ENCODE measurements at places on chromosomes 13 and 19.

DNA sequence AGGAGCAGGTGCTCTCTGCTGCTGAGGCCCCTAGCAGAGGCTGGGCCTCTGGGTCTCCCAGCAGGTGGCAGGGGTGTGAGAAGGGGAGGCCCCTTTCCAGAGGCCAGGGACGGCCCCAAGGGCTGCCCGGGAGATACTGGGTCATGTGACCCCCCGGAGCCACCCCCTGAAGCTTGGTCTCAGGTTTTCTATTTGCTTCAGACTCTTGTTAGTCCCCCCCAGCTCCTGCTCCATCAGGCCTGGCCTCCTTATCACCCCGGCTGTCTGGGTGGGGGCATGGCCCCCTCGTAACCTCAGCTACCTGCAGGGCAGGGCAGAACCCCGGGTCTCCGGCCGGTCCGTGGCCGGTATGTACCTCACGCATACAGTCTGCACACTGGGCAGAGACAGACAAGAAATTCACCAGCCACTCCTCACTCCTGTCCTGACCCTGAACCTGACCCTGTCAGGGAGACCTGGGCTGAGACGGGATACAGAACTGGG, 13.2 kb upstream of the TCF3 start:
- DNase-seq, result no peak

DNA sequence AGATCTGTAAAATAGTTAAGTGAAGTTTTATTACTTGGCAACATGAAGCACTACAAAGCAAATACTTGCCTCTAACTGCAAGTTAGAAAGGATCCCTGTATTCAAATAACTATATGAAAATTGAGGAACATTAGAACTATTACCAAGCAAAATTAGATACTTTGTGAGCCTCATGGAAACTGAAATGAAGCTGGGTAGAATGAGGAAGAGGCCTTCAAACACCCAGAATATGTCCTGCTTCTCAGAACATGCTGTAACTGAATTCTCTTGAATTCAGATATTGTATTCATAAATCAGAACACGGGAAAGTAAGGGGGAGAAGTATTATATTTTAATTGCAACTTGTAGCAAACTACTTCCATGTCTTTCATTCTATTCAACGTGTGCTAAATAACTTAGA, 947.9 kb downstream of the PCDH17 start:
- DNase-seq, result no peak

DNA sequence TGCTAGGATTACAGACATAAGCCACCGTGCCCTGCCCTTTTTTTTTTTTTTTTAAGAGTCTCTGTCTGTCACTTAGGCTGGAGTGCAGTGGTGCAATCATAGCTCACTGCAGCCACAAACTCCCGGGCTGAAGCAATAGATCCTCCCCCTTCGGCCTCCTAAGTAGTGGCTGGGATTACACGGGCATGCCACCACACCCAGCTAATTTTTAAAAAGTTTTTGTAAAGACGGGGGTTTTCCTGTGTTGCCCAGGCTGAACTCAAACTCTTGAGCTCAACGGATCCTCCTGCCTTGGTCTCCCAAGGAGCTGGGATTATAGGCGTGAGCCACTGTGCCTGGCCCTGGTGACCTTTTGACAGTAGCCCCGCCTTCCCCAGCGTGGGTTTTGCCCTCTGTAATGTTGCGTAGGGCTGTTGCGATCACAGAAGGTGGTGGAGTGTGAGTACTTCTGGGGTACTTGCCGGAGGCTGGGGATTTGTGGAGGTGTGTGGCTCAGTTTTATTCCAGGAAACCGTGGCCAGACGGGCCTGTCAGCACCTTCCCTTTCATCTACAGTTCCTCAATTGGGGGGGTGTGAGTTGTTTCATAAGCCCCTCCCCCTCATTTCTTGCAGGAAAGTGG, 11.6 kb upstream of the RETN start:
- no peak for DNase-seq

DNA sequence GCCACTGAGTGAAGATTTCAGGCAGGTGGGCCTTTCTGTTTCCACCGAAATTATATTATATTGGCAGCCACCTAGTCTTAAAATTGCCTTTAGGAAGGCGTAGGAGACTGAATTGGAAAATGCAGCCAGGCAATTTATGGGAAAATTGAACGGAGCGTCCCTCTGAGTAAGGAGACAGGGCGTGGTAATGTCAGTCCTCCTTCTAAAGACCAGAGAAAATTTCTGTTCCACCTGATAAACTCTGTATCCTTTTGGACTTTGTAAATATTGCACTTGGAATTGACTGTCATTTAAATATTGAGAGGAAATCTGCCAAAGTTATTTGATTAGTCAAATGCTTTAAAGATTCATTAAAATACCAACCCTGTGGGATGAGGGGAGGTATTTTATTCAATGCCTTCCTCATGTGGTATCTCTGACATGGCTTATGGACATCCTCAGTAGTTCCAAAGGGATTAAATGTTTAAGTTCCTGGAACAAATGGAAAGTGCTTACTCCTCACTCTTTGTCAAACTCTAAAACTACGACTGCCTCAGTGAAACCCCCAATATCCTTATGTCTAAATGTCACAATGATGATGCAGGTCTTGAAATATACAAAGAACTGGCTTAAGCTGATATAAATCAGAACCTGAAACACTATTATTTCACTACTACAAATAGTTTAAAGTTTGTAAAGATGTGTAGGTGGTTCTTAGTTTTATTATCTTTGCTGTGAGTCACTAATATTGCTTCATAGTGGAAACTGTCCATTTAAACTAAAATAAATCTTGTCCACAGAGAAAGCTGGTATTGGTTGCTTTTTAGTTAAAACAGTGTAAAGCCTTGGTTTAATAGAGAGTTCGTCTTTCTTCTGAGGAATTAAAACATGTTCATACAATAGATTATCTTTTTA, 203.2 kb downstream of the FGF14 start:
- DNase-seq, result no peak

- no peak for DNase-seq
These were observed 6.6 kb upstream of the CD79A start for GRCh38 chr19:41870401-41870873.

DNA sequence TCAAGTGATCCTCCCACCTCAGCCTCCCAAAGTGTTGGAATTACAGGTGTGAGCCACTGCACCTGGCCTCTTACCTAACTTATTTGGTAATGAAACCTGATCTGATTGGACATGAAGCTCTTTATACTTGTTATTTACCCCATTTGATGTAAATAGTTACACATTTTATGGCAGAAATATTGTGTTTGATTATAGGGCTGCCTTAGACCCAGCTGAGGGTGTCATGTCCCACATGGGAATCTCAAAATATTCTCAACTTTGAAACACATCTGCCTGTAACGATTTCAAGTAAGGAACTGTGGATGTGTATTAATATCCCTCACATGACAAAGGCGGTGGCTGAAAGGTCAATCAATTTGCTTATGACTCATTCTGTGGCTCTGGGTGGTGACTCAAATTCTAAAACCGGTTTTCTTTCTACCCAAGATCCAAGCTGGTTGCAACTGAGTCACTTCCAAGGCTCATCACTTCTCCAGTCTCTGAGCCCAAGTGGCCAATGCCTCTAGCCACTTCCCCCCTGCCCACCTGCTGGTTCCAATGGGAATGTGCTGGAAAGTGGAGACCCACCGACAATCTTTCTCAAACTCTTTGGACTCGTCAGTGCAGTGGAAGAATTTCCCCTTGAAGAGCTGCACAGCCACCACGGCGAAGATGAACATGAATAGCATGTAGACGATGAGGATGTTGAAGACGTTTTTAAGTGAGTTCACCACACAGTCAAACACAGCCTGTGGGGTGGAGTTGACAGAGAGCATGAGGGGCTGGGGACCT, 110.9 kb downstream of the IER2 start:
- DNase-seq, result no peak

Data from activated naive CD4-positive, alpha-beta T cell (primary cell).